Activated CD4-positive, alpha-beta T cell treated with anti-CD3 and anti-CD28 coated beads, Interleukin-2, amount 50 U/mL, for 1 hour (primary cell): ENCODE measurements at places on chromosomes 3 and 15.

- no peak for DNase-seq
Observed at GRCh38 chr3:72891053-72891855, 3.4 kb downstream of the GXYLT2 start.

- no peak for DNase-seq
Observed at GRCh38 chr3:14343338-14344112, 58.9 kb upstream of the SLC6A6 start.

DNA sequence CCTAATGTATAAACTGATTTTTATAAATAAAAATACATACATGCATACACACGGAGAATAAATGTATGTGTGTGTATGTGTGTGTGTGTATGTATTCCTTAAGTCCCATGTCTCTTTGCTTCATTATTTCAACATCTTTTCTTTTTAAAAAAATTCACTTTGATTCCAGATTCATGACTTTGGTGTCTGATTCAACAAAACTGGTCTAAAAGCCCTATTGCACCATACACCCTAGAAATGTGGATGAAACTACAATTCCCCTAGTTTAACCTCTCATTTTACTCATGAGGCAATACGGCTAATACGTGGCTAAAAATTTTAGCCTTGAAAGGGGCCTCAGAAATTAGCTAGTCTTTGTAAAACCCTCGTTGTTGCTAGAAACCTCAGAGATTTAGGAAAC is 228.1 kb downstream of the ADAMTS9 start:
- DNase-seq, result no peak

DNA sequence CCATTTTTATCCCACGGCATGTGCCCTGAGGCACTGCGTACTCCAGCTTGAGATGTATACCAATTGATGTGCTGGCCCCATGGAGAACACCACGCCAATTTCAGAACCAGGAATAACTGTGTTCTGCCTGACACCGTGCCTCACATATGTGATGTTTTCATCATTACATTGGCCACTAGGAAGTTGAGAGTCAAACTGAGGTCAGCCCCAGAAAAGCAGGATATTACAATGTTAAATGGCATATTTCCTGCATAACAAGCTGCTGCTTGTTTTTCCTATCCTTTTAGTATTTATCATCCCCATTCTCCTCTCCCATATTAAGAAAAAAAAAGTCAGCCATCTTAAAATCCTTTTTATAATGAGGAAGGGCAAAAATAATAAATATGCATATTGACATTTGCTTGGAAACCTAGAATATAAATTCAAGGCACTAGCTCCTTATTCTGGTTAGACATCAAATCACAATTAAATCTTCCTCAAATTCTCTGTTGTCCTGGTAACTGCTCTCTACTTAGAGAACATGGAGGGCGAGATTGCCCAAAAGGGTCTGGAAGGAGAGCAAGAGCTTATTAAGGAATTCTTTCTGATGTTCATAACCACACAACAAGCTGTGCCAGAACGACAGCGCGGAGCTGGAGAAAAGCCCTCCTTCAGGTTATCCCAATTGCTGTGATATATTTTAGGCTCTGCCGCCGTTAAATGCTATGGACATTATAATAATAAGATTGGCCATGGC is 112.6 kb downstream of the UACA start:
- no peak for DNase-seq

DNA sequence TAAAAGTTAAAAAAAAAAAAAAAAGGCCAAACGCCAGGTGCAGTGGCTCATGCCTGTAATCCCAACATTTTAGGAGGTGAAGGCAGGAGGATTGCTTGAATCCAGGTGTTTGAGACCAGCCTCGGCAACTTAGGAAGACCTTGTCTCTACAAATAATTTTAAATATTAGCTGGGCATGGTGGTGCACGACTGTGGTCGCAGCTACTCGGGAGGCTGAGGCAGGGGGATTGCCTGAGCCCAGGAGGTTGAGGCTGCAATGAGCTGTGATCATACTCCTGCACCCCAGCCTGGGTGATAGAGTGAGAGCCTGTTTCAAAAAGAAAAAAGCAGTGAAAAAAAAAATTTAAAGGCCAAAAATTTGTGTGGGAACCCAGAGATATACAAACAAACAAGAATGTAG is 2.7 kb upstream of the DLEC1 start:
- no peak for DNase-seq

GRCh38 chr3:197188963-197189362 is 109.4 kb downstream of the DLG1 start:
- DNase-seq, result no peak

DNA sequence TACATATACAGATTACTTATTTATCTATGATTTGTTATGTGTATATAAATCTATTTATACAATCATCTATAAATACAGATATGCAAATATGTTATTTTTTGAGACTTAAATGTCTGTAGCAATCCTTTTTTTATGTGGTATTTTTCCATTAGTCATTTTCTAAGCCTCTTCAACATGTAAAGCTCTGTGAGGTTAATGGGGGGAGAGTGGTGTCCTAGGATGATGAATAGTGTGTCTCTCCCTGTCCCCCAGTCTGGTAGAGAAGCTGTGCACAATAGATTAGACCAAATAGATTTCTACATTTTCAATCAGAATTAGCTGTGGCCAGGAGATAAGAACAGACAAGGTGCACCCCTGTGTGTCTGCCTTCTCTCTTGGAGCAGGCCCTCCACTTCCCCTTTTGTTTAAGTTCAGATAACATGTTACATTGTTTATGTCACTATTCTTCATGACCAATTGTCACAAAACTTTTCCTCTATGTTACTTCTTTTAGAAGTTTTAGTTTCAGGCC is 453.9 kb downstream of the LPP start:
- DNase-seq, result no peak

DNA sequence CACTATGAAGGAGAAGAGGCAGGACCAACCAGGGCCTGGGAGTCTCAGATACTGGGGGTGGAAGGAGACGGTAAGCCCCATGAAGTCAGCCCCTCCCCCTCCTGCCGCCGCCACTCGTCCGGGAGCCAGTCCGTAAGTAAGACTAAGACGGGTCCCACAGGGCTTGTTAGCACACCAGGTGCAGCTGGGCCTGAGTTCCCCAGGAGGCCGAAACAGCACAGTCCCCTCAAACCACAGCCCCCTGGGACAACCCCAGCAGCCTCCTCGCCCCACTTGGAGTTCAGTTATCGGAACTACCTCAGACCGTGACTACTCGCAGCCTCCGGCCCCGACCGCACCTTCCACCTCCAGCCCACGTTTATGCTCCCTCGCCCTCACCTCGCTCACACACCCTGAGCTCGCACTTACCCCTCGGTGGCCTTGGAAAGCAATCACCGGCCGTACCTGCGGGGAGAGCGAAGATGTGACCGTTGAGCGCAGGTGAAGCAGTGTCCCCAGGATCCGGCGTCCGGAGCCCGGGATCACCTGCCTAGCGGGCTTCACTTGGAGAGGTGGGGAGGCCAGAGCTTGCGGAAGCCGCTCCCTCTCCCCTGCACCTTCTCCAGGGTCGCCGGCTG is 557 bp downstream of the ELL3 start:
- no peak for DNase-seq

GRCh38 chr15:38612159-38612863 is 47.7 kb upstream of the RASGRP1 start:
- DNase-seq, result peak; percentile 14

- no peak for DNase-seq
Observed at GRCh38 chr15:41577863-41578735, 19.1 kb downstream of the TYRO3 start.

DNA sequence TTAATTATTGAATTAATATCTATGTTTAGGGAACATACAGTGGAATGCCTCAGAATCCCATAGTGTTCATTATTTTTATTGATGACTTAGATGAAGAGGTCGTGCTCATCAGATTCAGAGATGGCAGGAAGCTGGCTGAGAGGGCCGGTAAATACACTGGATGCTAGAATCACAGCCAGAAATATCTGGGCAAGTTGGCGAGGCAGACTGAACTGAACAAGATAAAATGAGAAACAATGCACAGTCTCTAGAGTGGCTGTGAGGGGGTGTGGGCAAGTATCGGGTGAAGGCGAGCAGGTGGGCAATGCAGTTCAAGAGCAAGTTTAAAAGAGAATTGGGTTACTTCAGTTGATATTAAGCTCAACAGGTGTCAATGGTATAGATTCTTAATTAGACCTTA is 5.9 kb downstream of the DGKG start:
- DNase-seq, result no peak

DNA sequence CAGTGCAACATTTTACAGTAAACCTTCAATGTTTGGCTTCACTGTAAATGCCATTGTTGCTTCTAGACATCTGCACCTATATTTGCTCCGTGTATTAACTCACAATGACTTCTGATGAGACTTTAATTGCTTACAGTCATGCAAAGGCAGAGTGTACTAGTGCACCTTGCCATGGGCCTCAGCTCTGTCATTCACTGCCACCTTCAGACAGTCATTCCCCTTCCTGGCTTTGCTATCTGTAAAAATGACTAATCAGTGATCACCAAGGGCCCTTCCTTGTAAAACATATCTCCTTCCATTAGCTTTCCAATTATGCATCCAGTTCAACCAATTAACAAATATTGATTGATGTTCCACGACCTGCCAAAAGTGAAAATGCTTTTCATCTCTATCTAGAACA is 120.3 kb downstream of the ARRDC4 start:
- DNase-seq, result no peak

- DNase-seq, result no peak
Observed at GRCh38 chr3:67692621-67693020, 38.2 kb upstream of the SUCLG2 start.

DNA sequence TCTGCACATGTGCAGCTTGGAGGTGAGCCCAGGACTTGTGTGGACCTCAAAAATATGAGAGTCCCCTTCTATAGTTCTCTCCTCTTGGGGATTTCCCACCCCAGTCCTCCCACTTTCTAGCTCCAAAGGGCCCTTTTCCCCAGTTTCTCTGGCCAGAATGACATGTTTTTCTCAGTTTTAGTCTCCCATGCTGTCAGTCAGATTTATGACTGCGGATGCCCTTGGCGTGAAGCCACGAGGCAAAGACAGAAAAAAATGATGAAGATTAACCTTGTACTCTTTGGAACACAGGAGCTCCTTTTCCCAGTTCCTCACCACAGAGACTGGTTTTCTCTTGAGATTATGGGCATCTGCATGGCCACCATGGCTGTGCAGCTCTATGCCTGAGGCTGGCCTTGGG is 72.0 kb upstream of the TTBK2 start:
- no peak for DNase-seq

DNA sequence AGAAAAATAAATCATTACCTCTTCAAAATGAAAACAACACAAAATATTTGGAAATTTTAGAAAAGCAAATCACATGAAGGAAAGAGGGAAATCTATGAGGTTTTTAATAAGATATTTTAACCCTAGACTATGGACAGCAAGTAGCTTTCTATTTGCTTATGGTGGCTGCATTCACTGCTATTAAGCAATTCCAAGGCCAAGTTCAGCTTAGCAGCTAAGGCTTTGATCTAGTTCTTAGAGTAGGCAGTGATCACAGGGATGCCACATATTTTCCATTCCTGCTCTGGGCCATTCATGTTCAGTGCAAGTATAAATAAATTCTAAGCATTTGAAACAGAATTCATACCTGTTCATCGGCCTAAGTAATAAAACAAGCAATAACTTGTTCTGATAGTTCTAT is 235.3 kb downstream of the CDIN1 start:
- no peak for DNase-seq

GRCh38 chr15:32723171-32723948 is 5.6 kb downstream of the GREM1 start:
- no peak for DNase-seq

DNA sequence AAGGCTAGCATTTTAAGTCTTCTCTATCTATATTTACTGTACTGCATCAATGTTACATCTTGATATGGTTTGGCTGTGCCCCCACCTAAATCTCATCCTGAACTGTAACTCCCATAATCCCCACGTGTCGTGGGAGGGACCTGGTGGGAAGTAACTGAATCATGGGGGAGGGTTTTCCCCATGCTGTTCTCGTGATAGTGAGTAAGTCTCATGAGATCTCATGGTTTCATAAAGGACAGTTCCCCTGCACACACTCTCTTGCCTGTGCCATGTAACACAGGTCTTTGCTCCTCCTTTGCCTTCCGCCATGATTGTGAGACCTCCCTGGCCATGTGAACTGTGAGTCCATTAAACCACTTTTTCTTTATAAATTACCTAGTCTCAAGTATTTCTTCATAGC is 161.5 kb downstream of the TBC1D5 start:
- no peak for DNase-seq

- DNase-seq, result no peak
Observed at GRCh38 chr3:138803006-138803653, 31.6 kb downstream of the PIK3CB start.

GRCh38 chr3:188691004-188691403 is 480.8 kb upstream of the TPRG1 start:
- DNase-seq, result no peak

GRCh38 chr15:90286678-90287077 is 21.2 kb downstream of the NGRN start:
- DNase-seq, result peak; percentile 32

DNA sequence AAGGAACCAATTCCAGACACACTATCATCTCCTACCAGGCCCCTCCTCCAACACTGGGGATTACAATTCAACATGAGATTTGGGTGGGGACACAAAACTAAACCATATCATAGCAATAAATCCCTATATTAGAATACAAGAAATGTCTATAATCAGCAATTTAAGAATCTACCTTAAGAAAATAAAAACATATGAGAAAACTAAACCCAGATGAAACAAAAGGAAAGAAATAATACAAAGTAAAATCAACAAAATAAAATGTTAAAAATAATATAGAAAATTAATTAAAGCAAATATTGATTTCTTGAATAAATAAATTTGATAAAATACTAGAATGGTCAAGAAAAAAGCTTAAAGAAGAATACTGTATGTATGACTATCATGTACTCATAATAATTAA is 6.1 kb upstream of the OSTN start:
- DNase-seq, result no peak

GRCh38 chr3:124201786-124202185 is 209.9 kb upstream of the ROPN1 start:
- DNase-seq, result no peak

DNA sequence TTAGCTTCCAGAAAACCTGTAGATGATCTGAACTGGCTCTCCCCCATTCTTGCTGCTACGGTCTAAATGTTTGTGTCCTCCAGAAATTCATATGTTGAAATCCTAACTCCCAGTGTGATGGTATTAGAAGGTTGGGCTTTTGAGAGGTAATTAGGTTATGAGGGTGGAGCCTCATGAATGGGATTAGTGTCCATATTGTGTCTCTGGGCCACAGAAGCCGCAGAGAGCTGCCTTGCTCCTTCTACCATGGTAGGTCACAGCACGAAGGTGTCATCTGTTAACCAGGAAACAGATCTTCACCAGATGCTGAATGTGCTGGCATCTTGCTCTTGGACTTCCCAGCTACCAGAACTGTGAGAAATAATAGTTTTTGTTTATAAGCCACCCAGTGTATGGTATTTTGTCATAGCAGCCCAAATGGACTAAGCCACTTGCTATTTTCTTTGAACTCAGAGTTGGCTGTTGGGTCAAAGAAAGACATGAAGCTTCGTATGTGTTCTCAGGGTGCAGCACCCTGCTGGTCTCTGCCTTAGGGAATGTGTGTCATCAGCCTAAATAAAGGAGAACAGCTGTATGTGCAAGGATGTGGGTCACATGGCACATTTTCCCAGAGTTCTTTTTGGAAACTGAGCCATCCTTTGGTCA is 317.5 kb upstream of the SLCO3A1 start:
- no peak for DNase-seq

- no peak for DNase-seq
Observed at GRCh38 chr3:102488331-102488730, 53.5 kb downstream of the ZPLD1 start.
